ENCODE measurements at places on chromosomes 2 and 18. TPM values are rescaled to one million over a fixed set of nuclear protein-coding genes. Genes with fewer than 3 reads are reported as not detected.
A peak's percentile ranks its signal among the peaks of the same experiment; 100 is the strongest.

DNA sequence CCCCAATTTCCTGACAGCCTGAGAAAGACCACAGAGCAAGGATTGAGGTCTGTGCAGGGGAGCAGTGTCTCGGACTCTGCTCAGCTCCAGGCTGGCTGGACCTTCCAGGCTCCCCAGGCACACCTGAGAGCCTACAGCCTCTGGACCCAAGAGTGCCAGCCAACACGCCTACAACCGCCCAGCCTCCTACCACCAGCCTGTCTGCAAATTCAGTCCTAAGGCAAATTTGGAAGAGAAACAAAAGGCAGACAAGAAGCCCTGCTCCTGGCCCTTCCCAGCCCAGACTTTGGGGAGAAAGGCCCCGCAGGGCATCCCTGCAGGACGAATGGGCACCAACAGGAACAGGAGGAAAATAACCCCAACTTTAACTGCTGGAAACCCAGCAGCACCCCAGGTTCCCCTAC, 1.9 kb downstream of the HS6ST1 start:
- no peak for DNase-seq

GRCh38 chr2:64018701-64019082, 536 bp downstream of the VPS54 start:
- DNase-seq: peak; percentile 63

DNA sequence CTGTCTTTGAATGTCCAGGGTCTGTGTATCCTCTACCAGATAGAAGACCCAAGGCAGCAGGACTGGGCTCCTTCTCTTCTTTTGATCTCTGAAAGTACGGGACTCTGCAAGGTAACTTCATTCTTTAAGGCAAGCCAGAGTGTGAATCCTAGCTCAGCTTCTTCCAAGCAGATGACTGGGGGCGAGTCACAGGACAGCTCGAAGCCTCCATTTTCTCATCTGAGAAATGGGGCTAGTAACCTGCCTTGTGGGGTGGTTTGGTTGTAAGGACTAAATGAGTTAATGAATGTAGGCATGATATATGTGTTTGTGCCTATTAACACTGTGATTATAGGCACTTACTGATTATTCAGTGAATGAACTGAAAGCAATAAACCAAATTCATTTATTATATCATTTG, 46.7 kb downstream of the DGKD start:
- DNase-seq: no peak

DNA sequence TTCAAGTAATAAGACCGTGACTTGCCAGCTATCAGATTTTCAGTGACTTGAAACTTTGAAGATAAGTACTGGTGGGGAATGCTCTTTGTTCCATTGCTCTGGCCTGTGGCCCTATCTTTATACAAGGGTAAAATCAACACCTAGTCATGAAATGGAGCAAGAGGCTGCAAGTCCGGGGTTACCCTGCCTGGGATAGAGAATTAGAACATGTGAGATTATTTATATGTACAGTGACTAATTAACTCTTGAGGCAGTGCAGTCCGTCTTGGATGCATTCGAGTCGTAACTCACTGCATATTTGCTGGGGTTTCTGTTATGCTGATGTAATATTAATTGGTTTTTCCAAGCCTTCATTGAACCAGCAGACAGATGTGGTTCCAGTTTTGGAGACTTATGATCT, 105.8 kb upstream of the LYPD6 start:
- DNase-seq: no peak

DNA sequence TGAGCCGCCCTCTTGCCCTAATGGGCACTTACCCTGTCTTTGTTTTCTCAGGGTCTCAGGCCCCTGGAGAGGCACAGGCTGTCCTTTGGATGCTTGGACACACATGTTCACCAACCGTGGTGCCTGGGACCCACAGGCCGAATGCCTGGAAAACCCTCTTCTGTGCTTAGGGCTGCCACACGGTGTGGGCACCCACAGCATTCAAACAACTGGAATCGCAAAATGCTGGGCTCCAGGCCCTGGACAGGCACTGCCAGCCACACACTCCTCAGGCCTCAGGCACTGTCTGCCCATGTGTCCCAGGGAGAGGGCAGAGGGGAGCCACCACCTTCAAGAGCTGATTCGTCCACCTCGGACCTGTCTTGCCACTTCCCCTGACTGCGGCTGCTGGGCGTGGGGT, 123.1 kb upstream of the ACKR3 start:
- no peak for DNase-seq

DNA sequence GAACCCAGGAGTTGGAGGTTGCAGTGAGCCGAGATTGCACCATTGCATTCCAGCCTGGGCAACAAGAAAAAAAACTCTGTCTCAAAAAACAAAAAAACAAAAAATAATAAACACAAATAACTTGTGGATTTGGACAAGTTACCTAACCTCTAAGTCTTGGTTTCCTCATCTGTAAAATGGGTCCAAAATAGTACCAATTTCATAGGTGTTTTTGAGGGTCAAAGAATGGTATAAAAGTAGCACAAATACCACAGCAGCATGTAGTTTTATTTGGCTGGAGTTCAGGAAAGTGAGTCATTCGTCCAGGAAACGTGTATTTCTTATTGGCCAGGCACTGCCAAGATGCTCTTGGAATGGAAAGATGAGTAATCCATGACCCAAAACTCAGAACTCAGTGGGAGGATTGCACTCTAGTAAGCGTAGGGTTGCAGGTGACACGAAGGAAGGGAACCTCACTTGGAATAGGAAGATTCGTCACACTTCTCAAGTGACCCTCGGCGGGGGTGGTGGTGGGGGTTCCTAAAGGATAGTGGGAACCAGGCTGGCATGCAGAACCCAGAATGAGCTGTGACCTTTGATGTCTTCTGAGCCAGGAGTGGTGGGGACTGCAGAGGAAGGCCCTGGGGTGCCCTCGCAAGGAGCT, 24.4 kb downstream of the GRHL1 start:
- peak; percentile 90 for DNase-seq

DNA sequence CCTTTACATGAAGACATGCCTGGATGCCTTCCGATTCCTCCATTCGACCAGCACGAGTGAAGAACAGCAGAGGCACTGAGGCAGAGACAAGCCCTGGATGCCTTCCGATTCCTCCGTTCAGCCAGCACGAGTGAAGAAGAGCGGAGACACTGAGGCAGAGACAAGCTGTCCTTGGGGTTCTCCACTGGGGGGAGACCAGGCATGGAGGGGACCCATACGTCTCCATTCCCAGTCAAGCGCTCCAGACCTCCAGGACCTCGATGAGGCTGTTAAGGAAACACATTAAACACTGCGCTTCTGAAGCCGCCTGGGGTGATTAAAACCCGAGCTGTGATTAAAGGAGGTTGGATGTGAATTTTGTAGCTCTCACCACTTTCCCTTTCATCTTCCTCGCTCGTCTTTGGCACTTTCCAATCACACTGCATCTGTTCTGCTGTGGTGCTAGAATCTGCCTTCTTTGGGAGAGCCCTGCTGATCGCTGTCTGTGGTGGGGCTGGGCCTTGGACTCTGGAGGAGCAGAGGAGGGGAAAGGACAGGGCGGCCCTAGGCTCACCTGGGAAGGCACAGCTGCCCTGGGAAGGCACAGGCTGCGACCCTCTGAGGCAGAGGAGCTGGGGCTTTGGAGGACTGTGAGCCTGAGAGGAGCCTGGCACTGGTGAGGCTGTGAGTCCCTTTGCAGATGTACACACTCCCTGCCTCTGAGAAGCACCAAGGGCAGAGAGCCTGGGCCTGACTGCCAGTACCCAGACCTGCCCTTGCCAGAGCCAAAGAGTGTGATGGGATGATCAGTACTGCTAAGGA, 463.1 kb upstream of the HS6ST1 start:
- no peak for DNase-seq

DNA sequence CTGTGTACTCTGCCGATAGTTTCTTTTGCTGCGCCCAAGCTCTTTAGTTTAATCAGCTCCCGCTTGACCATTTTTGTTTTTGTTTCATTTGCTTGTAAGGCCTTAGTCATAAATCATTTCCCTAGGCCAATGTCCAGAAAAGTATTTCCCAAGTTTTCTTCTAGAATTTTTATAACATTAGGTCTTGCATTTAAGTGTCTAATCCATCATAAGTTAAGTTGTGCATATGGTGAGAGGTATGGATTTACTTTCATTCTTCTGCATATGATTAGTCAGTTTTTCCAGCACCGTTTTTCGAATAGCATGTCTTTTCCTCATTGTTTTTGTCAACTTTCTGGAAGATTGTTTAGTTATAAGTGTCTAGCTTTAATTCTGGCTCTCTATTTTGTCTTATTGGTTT, 484.8 kb upstream of the CNTNAP5 start:
- no peak for DNase-seq

DNA sequence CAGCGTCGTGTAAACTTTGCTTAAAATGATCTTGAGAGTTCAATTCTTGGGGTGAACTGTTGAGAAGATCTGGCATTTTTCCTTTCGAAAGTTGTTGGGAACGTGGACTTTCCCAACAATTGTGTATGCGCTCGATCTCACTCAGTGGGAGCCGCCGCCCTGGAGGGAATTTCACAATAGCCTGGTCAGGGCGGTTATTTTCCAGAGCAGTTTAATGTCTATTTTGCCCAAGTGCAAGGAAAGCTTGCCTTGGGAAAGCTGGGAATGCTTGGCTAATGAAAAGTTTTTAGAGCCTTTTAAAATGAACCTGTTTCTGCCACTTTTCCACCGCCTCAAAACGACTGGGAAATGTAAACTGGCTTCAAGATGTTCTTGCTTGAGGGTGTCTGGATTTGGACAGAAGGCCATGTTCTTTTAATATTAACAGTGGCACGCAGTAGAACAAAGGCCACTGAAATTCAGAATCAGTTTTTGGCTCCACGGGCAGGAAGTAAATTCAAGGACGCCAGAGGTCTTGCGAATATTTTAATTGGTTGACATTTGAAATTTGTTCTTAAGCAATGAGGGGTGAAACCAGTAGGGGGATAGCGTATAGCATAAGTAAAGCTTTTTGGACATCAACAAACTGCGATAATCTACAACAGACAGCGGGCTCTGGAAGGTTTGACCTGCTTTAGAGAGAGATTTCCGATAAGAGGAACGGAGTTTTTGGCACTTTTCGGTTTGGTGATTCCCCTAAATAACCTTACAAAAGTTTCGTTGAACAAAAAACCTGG, 1.2 kb downstream of the CFLAR start:
- peak; percentile 97 for DNase-seq

CHN1 gene
- total RNA-seq: 45.3 TPM
